ENCODE measurements at places on chromosomes 5 and 9.

- no peak for DNase-seq
These were observed 54.0 kb upstream of the MCCC2 start for GRCh38 chr5:71533142-71533541.

DNA sequence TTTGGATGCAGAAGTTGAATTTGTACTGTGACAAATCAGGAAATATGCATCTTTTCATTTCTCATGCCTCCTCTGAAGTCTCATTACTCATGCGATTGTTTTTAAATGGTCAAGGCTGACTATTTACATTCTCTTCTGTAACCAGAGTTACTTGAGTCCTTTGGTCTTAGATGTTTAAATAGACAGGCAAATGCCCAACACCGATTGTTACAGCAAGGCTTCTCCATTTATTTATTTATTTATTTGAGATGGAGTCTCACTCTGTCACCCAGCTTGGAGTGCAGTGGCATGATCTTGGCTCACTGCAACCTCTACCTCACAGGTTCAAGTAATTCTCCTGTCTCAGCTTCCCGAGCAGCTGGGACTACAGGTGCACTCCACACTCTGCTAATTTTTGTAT is 72.7 kb upstream of the SLC28A3 start:
- no peak for DNase-seq

GRCh38 chr5:80187421-80188090 is 68.3 kb downstream of the SERINC5 start:
- no peak for DNase-seq

GRCh38 chr9:94672811-94673487 is 33.6 kb upstream of the FBP1 start:
- DNase-seq: no peak

- no peak for DNase-seq
These were observed 11.3 kb upstream of the TIMD4 start for GRCh38 chr5:156974328-156974727.

DNA sequence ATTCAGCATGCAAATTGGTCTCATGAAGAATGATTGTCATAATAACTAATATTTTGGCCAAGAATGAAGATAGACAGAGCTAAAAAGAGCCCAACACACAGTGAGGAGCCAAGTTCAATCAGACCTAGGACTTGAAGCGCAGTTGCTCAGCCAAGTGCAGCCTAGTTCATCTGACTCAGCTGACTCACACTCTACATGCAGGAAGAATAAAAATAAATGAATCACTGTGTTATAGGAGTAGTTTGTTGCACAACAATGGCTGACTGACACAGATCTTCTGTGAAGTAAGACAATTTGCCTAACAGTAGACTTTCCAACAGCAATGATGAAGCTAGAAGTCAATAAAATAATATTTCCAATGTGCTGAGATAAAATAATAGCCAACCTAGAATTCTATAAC is 261.5 kb downstream of the CEMIP2 start:
- DNase-seq: no peak

GRCh38 chr5:92927291-92927778 is 653.7 kb downstream of the NR2F1-AS1 start:
- DNase-seq: no peak

DNA sequence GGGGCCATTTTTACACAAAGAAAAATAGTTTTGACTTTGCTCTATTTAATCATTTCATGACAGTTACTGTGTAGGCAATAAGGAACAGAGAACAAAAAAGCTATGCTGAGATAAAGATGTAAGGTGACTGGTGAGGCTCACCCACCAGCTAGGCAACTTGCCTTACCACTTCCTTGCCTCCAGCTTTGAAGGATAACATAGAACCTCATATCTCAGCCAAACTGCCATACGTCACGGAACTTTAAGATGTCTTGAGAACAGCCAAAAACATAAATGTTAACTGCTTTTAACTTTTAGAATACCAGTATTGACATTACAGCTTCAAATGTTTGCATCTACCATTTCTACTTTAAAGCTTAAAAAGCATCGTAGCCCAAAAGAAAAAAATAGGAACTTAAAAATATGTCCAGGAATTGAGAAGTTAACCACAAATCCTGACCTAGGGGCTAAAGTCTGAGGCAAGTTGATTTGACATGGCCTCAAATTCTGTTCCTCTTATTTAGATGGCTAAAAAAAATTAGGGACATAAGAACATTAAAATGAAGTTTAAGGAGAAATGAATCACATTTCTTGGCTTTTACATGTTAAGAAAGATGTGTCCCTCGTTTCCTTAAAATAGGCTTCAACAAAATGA is 7.7 kb upstream of the GCNT4 start:
- no peak for DNase-seq

DNA sequence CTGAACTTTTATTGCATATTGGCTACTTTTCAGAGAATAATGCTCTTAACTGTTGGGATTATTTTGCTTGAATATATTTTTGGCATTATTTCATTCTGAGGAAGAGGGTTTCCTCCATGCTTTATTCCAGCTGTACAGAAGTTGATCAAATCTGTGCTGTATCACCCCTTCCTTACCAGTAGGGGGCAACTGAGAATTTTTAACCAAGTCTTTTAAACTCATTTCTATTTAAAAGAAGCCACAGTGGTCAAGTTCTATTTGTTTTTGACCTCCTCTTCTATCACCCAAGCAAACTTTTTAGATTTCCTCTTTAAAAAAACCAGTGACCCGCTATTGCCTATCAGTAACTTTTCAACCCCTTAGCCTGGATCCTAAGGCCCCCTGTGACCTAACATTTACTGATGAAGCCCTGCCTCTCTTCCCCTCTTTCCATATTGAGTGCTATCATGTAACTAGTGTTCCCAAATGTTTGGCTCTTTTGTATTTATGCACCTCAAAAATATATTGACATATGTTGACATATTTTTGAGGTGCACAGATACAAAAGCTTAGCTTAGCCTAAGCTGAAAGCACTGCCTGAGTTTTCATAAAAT is 80.6 kb downstream of the FBXO4 start:
- DNase-seq: no peak

GRCh38 chr9:127919253-127919815 is 2.5 kb upstream of the ST6GALNAC4 start:
- peak; percentile 62 for DNase-seq

GRCh38 chr9:3751125-3751758 is 225.4 kb upstream of the RFX3 start:
- DNase-seq: no peak

GRCh38 chr5:80503641-80504040 is 15.7 kb downstream of the FAM151B start:
- no peak for DNase-seq

DNA sequence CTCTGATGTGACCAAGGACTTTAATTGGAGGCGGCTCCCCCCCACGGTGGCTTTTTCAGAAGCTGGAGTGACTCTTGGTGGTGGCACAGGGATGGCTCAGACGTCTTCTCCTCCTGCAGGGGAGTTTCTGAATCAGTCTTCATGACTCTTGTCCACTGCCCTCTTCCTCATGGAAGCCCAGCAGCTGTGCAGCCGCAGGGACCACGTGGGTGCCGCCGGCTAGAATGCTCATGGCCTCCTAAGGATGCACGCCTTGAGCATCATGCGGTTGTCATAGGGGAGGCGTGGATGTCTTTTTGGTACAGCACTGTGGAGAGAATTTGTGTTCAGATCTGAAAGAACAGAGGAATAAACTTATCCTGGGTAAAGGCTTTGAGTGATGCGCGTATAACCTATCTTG is 1.3 kb downstream of the TEX53 start:
- no peak for DNase-seq

DNA sequence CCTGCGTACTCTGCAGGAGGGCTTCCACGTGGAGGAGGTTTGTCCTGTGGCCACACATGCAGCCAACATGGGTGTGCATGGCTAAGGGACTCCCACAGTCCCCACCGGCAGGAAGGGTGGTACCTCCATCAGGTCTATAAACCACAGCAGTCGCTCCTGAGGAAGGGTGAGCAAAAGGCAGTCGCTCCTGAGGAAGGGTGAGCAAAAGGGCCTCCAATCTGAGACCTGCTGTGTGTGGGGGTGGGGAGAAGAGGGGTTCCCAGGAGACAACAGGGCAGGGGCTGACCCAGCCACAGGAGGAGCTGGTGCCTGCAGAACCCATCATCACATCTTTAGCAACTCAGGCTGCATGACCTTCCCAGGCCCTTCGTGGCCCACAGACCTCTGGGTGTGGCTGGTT is 30.3 kb upstream of the AKNA start:
- DNase-seq: no peak

DNA sequence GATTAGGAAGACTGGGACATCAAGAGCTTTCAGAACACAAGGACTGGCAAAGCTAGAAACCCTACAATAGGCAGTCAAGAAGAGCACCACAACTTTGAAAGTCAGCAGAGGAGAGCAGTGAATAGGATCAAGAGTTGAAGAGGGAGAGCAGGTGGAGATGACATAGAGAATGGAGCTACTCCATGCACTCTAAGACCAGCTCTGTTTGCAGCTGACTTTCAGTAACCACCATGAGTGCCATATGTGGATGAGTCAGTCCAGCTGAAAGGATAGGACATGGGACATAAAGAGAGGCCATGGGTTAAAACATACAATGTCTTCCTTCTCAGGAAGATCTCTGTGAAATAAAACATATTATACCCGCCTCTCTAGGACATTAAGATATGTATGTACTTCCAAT is 289.1 kb upstream of the KLF4 start:
- no peak for DNase-seq

- DNase-seq: no peak
These were observed 58.6 kb upstream of the TNFSF15 start for GRCh38 chr9:114864471-114864870.

GRCh38 chr9:37293664-37294524 is 128.6 kb upstream of the GRHPR start:
- no peak for DNase-seq

DNA sequence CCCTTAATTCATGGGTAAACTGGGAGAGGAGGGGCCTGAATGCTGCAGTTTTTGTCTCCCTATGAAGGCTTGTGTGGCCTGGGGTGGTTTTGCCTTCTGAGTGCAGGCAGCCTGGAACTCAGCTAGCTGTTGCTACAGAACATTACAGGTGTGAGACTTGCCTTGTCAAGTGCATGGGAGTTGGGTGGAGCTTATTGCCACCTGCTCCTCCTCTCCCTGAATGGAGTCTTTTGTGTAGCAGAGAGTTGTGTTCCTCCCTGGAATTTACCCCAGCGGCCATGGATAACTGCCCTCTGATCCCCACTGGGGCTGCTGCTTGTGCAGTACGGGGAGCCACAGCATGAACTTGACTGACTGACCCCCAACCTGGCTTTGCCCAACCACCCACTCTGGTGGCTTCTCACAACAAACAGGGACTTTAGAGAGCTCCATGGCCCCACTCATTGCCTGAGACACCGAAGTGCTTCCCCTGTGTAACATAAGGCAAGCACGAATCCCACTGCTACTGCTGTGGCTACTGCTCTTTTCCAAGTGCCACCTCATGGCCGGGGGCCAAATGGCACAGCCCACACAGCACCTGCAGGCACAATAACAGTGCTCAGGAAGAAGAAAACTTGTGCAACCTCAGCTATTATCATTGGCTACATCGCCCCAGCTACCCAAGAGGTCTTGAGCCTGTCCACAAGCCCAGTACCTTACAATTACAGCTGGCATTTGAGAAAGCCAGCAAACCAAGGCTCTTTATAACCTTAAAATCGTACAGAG is 942.9 kb downstream of the CDH18 start:
- DNase-seq: peak; percentile 70

GRCh38 chr9:86734771-86735170 is 212.5 kb downstream of the GAS1 start:
- DNase-seq: no peak

DNA sequence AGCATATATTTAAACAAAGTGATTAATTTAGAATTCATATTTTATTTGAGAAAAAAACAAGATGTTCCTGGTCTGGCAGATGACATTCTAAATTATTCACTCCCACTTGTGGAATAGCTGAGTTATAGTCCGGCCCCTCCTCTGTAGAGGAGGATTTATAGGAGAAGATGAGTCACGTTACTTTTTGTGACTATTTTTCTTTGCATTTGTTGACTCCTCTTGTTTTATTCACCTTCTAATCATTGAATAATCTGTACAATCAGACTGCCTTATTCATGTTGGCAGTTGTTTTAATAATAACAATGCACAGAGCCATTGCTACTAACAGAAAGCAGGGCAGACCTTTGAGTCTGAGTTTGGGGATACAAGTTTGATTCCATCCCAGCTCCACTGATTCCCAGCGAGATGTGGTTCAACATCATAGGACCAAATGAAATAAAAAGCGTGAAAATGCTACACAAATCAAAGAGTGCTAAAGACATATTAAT is 23.2 kb downstream of the DOCK8 start:
- no peak for DNase-seq

GRCh38 chr5:174310706-174311105 is 265.2 kb downstream of the NSG2 start:
- DNase-seq: no peak

- no peak for DNase-seq
These were observed 465.0 kb downstream of the MTRR start for GRCh38 chr5:8333977-8334376.

DNA sequence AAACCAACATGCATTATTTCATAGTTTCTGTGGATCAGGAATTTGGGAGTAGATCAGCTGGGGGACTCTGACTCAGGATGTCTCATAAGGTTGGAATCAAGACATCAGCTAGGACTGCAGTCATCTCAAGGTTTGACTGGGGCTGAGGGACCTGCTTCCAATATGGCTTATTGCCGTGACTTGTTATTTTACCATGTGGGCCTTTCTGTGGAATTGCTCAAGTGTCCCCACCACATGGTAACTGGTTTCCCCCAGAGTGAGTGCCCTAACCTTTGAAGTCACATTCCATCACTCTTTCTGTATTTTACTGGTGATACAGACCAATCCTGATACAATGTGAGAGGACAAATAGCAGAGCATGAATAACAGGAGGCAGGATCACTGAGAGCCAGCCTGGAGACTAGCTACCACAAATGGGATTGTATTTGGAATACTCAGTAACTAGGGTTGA is 70.2 kb upstream of the ELL2 start:
- no peak for DNase-seq

DNA sequence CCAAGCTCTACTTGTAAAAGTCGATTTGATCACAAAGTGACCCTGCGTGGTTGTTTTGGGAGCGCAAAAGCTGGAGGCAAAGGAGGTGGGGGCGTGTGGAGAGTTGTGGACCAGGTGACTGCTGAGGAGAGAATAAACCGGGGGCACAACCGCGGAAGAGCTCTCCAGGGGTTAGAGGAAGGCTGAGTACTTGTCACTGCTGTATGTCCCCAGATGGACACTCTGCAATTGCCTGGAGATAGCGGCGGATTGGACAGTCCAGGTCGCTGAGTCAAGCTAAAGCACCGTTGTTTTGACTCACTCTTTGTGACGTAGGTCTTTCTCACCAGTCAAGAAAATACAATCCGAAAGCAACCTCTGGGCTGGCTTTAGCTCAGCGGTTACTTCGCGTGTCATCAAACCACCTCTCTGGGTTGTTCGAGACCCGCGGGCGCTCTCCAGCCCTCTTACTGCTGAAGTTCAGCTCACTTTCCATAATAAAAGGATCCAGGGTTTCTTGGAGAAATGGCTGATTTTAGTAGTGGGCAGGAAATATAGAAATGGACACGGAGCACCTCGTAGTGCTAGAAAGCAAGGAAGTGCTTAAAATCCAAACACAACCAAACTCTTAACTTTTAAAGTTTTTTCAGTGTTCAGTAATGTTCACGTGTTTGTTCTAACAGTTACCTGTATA is 25.7 kb downstream of the ZMAT2 start:
- DNase-seq: peak; percentile 95

- DNase-seq: peak; percentile 44
These were observed 1890.1 kb upstream of the WWC1 start for GRCh38 chr5:166401391-166401790.

- DNase-seq: no peak
These were observed 51.5 kb downstream of the SEMA4D start for GRCh38 chr9:89446261-89446960.

GRCh38 chr9:113630386-113631136 is 167.0 kb downstream of the RGS3 start:
- DNase-seq: no peak

GRCh38 chr5:144703776-144704175 is 533.1 kb downstream of the KCTD16 start:
- no peak for DNase-seq
